ENCODE measurements at places on chromosomes 1 and 21. TPM values are rescaled to one million over a fixed set of nuclear protein-coding genes. Genes with fewer than 3 reads are reported as not detected.

- DNase-seq = peak; percentile 72
Measured at GRCh38 chr1:39609618-39610331, 29.7 kb downstream of the HEYL start.

CFAP141 gene
- not detected for total RNA-seq

PTPRC gene
- total RNA-seq = 25.1 TPM

DNA sequence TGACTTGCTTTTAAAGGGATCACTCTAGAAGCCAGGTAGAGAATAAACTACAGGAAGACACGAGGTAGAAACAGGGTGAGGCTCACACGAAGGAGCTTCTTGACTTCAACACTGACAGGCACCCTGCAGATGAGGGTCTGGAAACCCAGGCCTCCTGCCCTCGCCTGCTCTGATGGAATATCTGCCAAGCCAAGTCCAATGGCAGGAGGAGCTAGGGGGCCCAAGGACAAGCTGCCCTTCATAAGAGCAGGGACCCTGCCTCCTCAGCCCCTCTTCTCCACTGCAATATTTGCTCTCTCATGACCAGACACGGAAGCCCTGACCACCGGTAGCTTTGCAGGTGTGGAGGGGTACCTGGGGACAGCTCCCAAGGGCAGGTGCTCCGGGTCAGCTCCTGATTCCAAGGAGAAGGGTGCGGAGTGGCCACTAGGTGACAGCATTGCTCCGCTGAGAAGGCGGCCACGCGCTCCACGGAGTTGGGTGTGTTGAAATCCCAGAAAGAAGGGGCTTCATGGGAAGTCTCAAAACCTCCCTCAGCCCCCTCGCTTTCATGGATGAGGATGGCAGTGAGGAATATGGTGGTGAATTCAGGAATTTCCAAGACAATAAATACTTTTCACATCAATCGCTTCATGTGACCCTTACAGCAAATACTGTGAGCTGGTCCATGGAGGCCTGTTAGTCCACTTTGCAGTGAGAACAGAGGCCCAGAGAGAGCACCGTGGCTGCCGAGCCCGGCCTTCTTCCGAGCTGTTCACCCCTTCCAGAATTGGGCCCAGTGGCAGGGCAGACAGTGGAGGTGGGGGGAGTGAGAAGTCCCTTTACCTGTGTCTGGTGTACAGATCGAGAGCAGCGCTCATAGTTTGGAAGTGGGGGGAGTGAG is 33.2 kb upstream of the PAX7 start:
- peak; percentile 71 for DNase-seq

ADGRL4 gene
- total RNA-seq = 6.8 TPM

DNA sequence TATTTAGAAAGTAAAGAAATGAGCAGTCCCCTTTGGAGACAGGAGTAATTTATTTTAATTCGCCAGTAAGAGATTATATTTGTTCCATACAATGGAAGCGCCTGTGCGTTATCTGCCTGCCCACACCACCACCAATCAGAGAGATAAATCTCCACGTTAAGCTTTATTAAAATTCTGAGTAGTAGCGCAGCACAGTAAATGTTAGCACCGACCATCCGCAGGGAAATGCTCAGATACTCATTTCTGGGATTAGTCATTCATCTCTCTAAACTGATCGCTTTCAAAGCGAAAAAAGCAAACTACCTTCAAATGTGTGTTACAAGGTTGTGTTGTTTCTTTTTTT is 1.2 kb downstream of the ETS2 start:
- no peak for DNase-seq

GRCh38 chr1:68116643-68117235 is 66.3 kb upstream of the DIRAS3 start:
- peak; percentile 48 for DNase-seq

DNA sequence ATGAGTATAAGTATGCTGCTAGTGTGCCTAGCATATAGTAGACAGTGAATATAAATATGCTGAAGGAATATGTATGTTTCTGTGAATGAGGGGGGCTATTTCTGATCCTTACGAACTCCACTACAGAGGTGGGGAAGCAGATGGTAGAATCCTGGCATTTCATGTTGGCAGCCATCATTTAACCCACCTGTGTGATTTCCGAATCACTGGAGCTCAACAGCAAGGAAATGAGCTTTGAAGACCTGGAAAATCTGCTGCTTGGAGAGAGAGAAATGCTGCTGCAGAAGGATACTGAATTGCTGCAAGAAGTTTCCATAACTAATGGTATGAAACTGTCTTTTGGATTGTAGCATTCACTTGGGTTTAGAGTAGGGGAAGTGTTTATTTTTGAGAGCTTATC is 83.5 kb downstream of the RABGAP1L start:
- DNase-seq = no peak

GRCh38 chr1:171653796-171654195 is 1.3 kb upstream of the MYOC start:
- no peak for DNase-seq

- DNase-seq = no peak
Measured at GRCh38 chr21:46244602-46245001, 16.0 kb upstream of the LSS start.

GRCh38 chr21:35150562-35151226 is 101.6 kb upstream of the RUNX1 start:
- no peak for DNase-seq

DNA sequence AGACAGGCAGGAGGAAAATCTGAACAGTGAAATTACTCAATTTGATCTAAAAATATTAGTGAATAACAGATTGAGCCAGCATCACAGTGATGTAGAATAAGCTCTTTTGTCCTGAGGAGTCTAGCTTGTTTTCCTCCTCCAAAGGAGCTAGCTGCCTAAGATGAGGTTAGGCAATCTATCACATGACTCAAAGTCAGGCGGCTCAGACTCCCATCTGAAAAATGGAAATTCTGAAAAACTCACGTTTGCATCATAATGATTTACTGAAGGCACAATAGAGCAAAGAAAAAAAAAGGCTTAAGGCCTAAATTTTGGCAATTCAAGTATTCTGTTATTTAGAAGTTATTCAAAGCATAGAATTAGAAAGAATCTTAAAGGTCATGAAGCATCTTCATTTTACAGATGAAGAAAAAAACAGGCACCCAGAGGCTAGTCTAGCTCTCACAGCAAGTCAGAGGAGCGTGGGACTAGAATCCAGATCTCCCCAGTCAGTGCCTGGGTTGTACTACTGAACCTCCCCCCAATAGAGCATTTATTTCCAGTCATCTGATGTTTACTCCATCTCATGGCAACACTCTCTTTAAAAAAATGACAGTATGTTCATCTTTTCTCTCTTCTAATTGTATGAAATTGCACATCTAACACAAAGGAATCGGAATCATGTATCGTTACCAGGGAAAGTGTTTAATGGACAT is 62.5 kb upstream of the ATF3 start:
- peak; percentile 50 for DNase-seq

DNA sequence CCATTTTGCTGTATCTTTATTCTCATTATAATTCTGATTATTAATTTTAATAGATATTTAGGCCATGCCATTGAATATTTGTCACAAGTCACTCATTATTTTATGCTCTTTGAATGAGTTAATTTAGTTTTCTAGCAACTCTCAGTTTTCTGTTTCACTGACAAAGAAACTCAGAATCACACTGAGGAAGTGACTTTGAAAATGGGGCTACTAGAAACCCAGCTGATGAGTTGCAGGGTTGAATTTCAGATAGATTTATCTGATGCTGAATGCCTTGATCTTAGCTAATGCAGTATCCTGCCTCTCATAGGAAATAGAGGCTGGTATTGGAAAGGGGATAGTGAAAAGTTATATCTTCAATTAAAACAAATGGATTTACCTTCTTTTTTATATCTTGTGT is 67.4 kb upstream of the PLA2G4A start:
- no peak for DNase-seq

GRCh38 chr1:60655679-60656355 is 426.5 kb upstream of the NFIA start:
- DNase-seq = no peak

DNA sequence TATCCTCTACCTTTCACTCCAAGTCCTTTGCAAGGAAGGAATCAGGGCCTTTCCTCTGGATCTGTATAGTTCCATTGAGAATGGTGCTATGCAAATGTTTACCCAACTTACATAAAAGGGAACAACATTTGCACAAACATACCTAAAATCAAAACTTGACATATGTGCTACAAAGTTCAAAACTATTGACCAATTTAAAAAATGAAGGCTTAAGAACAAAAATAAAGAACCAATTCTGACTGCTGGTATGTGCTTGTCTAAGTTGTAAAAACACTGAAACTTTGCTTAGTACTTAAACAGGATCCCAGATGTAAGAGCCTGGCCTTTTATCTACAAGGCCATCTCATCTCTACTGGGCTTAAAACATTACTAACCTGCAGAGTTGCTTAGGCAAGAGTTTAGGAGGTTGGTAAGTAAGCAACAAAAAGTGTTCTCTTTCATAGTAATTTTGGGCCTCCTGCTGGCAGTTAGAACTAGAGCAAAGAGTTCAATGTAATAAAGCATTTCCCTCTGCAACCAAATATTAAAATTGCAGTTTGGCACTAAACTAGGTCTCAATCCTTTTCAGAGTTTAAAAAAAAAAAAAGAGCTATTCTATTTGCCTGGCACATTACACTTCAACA is 2.0 kb downstream of the SCMH1 start:
- no peak for DNase-seq

DNA sequence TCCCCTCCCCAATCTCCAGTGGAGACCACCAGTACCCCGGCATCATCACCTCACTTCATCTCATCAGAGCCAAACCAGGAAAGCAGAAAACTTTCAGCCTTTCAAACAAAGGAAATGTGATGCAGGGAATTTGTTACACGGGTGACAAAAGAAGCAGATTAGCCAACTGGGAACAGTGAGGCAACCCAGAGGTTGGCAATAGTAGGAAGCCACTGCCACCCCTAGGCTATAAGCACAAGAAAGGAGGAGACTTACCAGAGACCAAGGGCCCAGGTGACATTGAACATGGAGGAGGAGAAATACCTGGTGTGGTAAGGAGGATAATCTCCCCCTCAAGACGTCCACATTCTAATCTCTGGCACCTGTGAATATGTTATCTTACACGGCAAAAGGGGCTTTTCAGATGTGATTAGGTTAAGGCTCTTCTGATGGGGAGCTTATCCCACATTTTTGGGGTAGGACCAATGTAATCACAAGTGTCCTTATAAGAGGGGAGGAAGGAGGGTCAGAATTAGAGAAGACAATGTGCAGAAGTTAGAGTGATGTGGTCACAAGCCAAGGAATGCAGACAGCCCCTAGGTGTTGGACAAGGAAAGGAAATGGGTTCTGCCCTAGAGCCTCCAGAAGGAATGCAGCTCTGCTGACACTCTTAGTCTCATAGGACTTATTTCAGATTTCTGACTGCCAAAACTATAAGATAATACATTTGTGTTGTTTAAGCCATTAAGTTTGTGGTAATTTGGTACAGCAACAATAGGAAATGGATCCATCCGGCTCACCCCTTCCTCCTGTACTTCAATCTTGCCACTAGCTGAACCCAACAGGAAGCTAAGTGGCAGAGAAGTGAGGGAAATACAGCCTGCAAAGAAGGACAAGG is 83.6 kb upstream of the VAV3 start:
- no peak for DNase-seq

Measured in adrenal gland (tissue), 19 donors.